D721Med (cell line): ENCODE measurements at places on chromosomes 7 and 10.

DNA sequence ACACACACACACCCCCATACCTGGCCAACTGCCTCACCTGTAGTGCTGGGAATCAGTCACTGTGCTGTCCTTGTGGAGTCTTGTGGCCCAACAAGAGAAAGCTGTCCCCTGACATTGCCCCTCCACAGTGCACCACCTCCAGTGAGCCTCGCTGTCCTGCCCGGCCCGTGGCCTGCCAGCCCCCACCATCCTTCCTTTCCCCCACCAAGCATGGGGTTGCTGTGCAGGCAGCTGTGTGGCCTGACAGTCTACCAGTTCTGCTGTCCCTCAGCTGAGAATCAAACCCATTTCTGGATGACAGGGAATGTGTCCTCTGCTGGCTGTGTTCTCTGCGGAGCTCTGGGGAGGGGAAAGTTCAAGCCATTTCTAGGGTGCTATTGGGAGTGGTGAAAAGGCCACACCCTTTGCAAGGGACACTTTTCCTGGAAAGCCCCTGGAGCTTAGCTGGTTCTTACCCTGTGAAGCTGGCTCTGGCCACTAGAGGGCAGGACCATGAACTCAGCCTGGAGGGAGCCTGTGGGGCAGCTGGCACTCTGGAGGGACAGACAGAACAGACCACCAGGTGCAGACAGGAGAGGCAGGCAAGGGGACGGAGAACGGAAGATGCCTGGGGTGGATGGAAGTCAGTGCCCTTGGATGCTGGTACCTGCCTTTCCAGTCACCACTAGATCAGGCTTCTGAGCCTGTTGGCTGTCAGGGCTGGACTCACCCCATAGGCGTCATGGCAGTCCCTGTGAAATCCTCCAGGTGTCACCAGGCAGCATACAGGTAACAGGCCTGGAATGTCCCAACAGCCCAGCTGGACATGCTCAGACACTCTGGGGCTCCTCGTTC, 10.5 kb upstream of the MTPAP start:
- peak; percentile 64 for DNase-seq

GRCh38 chr10:52772623-52773022, at the start of gene MBL2:
Gene MBL2, minus strand, starts transcription at chr10:52772784. Its CDS starts 1,149 bp downstream, at chr10:52771635.
- DNase-seq = no peak

GRCh38 chr10:127755753-127756152, 18.8 kb downstream of the FOXI2 start:
- no peak for DNase-seq

- no peak for DNase-seq
Observed at GRCh38 chr10:88027570-88027969, 164.1 kb downstream of the PTEN start.

GRCh38 chr7:104267701-104268368, 60.0 kb upstream of the ORC5 start:
- peak; percentile 27 for DNase-seq

DNA sequence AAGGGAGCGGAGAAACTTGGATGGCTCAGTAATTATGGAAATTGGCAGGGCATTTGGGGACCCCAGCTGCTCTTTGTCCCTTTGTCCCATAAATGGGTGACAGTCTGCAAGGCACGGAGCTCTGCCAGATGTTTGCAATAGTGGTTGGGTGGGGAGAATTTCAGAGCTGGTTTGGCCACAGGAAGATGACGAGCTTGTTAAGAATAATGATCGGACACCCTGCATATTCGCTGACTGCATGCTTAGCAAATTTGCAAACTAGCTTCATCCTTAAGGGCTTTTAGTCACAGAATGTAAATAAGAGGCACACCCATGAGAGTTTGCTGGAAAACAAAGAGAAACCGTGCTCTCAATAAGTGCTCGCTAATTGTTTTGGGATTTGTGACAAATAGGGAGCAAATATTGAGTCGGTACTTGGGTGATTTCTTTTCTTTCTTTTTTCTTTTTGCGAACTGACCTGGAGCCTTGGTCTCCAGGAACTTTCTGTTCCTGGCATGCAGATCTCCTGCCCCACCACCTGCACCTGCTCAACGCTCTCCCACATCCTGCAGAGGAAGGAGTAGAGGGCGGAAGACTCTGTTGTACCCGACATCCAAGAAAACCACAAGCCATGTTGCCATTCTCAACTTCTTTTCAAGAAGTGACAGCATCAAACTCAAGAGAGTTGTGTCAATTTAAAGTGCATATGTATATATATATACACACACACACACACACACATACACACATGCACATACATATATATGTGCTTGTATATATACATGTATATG, 238.9 kb downstream of the CAMK1D start:
- DNase-seq = no peak

GRCh38 chr7:105067691-105068090, 53.7 kb downstream of the KMT2E start:
- DNase-seq = no peak

DNA sequence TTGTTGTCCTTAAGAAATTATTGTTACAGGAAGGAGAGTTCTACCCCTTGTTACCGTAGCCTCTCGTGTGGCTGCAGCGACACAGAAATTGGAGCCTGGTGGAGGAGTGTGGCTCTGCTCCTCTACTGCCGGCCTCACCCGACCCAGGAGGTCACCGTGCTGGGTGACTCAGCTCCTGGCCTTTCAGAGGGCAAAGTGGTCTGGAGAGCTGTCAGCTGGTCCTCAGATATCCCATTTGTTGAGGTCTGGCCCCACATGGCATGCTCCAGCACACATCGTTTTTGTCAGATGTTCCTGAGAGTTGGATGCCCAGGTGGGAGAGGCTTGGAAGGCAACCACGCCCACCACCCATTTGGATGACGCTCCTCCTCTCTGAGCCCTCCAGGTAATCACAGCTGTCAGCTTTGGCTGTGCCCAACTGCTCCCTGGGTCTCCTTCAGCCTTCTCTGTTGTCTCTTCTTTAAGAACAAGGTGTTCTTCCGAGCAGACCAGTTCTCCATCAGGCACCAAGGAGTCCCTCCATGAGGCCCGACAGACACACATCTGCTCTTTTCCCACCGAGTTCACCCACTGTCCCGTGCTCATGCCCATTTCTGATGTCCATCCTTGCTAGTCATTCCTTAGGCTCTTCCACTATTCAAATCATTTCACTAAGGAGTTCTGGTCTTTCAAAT, 80.3 kb downstream of the RAMP3 start:
- no peak for DNase-seq

GRCh38 chr10:93991114-93991513, 2.6 kb upstream of the PLCE1 start:
- no peak for DNase-seq

DNA sequence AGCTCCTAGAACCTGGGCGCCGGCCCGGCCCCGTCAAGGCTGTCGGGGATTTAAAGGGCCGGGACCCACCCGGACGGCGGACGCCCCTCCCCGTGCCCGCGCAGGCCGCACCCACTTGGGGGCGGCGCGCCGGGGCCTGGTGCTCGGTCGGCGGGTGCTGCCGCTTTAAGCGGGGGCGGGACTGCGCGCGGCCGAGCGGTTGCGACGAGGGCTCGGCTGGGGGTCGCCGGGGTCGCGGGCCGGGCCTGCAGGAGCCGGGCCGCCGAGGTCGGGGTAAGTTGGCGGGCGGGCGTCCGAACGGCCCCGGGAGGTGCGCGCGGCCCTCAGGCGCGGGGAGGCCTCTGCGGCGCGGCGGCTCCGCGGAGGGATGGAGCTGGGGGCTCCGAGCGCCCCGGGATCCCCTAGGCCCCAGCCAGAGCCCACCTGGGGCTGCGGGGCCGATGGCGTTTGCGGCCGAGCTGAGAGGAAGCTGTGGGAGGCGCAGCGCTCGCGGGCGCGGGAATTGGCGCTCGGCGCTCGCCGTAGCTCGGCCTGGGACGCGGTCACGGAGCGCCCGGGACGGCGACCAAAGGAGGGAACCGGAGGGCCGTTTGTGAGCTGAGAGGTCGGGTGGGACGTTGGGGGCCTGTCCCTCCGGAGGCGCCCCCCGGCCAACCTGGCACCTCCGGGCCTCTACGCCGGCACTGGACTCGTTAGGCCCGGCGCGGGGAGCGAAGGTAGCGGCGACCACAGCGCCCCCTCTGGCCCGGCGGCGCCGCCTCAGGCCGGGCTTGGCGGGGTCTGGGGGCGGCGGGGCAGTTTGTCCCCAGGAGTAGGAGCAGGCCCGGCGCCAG, at the start of gene TRRAP:
Gene TRRAP, plus strand, starts transcription at position 168 of the 833 bp plus-strand sequence. CDS start 2,619 bp downstream, outside the sequence.
- DNase-seq = no peak
